ENCODE measurements at places on chromosomes 2 and 18.

DNA sequence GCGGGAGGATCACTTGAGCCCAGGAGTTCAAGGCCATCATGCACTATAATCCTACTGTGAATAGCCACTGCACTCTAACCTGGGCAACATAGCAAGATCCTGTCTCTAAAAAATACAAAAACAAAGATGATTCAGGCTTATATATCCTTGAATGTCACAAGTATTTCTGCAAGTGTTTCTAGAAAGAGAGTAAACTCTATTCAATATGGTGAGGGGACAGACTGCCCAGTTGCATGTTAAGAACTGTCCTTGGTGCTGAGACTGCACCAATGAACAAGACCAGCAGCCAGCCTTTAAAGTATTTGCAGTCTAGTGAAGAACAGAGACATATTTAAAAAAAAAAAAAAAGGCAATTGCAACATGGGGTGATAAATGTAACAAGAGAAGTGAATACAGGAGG is 16.4 kb downstream of the MAP3K19 start:
- peak; percentile 62 for DNase-seq

DNA sequence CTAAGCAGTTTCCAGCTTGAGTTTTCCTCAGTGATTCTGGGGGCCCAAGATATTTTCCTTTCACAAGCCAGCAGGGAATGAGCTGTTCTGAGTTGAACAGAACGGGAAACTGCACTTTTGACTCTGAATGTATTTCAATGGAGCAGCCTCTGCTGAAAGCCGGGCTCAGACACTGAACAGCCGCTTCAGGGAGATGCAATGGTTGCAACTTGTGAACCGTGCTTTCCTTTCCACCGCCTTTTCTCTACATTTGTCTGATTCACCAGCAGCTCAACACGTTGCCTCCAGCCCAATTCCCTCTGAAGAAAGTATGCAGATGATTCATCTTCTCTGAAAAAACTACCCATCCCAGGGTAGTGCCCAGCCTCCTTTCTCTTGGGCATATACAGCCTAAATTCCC is 119.3 kb upstream of the PKDCC start:
- peak; percentile 58 for DNase-seq

GRCh38 chr2:20440001-20440560 is 6.8 kb upstream of the RHOB start:
- DNase-seq: no peak

DNA sequence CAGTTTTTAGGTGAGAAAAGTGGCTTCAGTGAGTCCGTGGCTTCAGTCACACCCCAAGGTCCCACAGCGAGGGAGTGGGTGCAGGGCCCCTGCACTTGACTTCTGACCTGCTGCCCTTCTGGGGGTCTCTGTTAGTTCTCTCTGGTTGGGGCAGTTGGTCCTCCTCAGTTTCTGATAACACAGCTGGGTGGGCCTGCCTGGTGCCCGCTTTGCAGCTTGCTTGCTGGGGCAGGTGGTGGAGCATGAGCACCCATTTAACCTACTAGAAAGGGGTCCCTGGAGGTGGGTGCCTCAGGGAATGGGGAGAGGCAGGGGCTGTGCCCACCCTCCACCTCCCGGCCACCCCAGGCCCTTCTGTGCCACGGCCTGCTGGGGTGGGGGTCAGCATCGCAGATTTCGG is 83.2 kb downstream of the ASB1 start:
- DNase-seq: no peak

DNA sequence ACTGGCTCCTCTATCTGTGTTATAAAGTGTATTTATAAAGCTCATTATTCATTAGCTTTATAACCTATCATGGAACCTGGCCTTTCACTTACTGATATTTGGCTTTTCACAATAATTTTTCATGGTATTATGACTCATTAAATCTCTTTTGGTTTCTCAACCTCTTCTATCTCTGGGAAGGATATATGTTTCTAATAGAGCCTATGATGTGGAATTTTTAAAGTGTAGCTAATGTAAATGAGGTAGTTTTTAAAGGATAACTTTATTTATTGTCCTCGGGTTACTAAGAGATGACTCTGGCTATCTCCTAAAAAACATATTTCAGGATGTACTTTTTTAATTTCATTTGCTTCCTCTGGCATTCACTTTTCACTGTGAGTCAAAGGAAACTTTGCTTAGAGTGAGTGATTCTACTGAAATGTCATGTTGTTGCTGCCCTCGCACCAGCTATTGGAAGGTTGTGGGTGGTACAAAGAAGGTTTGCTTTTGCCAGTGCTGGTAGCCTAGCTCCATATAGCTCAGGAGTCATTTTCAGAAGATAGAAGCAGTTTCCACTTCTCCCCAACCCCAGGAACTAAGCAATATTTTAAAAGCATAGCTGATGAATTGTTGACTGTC is 85.2 kb upstream of the RPE start:
- no peak for DNase-seq

DNA sequence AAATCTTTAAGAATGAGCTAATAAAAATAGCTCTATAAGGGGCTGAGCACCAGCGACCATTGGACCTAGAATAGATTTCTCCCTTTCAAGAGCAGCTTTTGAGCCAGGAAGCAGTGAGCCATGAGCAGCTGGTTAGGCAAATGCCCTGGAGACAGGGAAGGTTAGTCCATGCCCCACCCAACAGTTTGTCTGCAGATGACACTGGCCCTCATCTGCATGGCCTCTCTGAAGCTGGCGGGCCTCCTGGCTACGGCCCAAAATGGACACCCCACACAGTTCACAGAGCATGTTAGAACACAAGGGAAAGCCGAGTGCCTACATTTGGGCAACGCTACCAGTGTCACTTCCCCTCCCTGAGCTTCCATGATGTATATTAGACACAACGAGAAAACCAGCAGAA is 201.1 kb downstream of the MGAT5 start:
- no peak for DNase-seq

DNA sequence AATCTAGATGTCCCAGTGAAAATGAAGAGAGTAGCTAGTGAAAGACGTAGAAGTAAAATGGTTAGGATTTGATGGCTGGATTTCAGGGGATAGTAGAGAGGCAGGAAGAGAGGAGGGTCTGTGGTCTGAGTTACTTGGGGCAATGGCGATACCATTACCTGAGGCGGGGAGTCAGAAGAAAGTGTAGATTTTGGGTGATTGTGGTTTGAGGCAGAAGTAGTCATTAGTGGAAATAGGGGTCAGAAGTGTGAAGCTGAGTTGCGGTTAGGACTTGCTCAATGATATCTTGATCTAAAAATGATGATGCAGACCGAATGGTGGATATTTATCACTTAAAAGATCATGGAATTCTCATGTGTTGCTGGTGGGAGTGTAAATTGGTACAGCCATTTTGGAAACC is 41.0 kb downstream of the CEP192 start:
- DNase-seq: no peak

GRCh38 chr2:198973181-198973580 is 484.6 kb downstream of the SATB2 start:
- no peak for DNase-seq

DNA sequence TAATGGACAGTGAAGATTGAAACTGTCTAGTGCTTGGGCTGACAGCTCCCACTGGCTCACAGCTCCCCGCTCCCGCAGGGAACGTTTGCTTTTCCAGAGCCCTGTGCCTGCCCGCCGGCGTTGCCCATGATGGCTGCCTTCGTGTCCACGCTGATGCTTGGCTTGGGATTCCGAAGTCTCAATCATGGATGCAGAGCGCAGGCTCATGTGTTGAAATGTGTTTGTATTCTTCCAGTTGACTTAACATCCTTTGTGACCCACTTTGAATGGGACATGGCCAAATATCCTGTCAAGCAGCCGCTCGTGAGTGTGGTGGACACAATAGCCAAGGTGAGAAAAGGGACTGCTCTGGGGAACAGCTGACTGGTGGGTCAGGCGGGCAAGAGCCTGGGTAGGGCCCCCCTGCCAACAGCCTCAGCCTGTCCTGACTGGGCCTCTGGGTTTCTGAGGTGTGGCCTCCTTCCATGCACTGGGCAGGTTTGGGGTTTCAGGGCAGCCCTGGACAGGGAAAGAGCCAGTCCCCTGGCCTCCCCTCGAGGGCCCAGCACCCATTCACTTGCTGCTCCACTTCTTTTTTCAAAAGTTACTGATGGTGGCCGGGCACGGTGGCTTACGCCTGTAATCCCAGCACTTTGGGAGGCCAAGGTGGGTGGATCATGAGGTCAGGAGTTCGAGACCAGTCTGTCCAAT is 42.8 kb downstream of the ATP6V1C2 start:
- no peak for DNase-seq

GRCh38 chr18:56060967-56061541 is 473.1 kb upstream of the TCF4 start:
- DNase-seq: no peak

DNA sequence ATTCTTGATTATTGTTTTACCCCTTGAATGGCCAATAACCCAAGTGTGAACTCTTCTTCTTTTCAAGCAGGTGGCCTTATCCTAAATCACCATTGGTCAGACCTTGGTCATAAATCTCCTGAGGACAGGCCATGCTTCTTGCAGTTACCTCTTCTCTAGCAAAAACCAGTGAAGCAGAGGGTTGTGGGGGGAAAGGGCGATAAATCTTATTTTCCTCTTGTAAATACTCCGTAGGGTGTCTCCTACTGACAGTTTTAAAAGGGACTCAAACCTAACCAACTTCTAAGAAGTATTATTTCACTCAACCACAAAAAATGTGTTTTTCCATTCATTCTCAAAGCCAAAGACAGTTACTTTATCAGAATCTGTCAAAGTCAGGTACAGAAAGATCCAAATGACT is 168.1 kb upstream of the RMP24 start:
- DNase-seq: no peak

DNA sequence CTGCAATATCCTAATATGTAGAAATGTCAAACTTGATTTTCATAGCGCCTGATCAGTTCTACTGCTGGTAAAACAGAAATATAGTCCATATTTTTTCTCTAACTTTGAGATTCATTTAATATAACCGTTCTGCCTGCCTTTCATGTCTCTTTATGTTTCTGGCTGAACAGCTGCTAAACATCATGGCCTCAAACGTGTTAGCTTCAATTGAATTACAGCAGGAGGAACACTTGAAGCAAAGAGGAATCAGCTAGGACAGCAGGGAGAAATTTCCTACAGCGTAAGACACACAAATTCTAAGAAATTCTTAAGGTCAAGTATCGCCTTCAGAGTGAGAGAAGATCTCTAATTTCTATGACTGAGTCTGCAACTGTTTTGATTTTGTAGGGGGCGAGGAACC is 433.2 kb downstream of the FBXO15 start:
- DNase-seq: no peak

- DNase-seq: no peak
These were observed 1.9 kb upstream of the KCNS3 start for GRCh38 chr2:17876590-17876989.

DNA sequence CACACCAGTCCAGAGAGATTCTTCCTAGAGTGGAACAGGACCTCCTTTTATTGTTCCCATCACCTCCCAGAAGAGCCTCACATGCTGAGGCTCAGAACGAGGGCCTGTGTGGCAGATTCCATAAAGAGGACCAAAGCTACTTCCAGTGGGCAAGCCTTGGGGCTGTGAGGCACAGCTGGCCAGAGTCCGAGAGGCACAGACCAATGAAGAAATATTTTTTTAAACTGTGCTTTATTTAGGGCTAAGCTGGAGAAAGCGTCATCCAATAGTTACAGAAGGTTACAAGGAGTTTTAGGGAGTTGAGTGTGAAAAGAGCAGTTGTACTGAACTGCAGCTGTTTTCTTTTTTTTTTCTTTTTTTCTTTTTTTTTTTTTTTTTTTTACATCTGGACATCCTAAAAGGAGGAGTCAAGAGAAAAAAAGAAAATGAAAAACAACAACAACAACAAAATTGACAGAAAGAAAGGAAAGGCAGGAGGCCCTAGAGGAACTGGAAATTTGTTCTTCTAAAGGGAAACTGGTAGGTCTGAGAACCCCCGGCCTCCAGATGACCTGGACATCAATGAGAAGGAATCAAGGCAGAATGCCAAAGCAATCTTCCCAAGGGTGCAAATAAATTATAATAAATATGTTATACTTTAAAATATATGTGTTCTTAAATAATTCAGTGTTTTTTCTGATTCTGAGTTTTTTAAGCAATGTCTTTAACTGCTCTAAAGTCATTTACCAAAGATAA is 322.6 kb downstream of the CELF4 start:
- DNase-seq: no peak

- no peak for DNase-seq
These were observed 1286.6 kb upstream of the ZEB2 start for GRCh38 chr2:145806546-145806945.

GRCh38 chr18:13680612-13681011 is 45.7 kb downstream of the FAM210A start:
- DNase-seq: peak; percentile 19

DNA sequence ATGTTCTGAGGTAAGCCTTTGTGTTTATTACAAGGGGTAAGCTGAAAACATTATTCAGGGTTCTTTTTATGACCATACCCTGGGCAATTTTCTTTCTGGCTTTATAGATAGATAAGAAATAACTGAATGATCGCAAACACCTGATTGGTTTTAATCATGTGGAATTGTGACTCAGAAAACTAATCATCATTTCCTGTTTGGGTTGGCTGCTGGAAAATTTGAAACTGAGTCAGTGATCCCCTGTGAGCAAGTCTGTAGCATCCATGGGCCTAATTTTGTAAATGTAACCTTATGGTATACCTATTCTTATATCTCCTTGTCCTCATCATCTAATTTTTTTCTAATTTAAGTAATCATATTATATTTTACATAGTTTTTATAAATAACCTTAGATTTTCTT is 34.3 kb downstream of the CCDC68 start:
- peak; percentile 30 for DNase-seq

DNA sequence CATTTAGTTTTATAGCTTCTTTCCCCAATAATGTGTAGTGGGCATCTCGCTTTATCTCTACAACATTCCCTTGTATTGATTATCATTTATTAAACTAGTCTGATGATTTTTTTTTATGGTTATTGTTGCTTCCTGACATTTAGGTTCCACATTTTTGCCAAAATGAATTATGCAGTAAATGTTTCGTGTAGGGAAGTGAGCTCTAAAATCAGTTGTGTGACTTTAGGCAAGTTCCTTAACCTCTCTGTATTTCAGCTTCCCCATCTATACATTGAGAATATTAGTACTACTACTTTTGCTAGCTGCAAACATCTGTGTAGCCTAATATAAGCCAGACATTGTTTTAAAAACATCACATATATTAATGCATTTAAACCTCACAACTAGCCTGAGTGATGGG is 22.9 kb downstream of the SOCS6 start:
- DNase-seq: no peak

DNA sequence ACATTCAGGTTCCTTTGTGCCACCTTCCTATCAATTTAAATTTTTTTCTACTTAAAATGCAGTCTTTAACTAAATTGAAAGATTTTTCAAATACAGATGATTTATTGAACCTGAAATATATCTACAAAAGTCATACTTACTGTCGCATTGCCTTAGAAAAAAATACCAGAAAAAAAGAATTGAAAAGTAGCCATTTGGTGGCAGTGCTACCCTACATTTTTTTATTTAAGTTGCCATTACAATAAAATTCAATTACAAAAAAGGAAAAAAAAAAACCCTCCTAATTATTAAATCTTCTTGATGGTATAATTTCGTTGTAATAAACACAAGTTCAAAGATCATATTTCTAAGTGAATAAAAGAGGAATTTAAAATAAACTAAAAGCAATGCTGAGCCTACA is 43.4 kb downstream of the DSC3 start:
- DNase-seq: peak; percentile 13

- DNase-seq: no peak
These were observed 118.1 kb upstream of the FN1 start for GRCh38 chr2:215553946-215554345.
